Hippocampal formation (tissue), 2 donors: ENCODE measurements at places on chromosomes 2 and 18.

DNA sequence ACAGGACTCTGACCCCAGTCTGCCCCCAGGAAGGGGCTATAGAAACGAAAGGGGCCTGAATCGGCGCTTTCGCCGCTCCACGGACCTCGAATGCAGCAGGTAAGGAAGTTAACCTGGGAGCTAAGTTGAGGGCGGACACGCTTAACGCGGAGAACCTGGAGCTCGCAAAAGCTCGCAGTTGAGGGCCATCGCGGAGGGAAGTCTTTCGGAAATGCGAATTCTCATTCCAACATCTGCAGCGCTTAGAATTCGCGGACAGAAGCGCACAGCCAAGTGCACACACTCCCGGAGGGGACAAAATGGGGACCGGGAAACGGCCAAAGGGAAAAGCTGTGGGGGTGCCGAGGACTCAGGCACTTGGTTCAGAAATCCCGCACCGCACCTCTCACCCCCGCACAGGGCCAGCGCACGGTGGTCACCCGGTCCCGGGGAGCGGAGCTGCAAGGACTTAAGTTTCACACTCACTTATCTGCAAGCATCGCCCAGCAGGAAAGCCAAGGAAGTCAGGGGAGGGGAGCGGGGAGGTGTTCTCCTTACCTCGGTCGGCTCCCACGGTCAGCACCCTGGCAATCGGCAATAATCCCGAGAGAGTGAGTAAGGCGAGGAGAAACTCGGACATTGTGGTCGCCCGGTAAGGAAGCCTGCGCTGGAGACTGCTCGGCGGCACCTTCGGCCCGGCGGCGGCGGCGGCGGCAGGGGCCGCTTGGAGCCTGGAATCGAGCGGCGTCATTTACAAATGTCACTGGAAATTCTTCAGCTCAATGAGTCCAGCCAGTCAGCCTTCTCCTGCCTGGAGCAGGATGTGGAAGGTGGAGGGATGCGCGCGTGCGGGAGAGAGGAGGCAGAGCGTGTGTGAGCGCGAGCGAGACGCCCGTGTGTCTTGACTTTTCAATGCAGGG, 456 bp downstream of the LRP1B start:
- peak; percentile 71 for DNase-seq

DNA sequence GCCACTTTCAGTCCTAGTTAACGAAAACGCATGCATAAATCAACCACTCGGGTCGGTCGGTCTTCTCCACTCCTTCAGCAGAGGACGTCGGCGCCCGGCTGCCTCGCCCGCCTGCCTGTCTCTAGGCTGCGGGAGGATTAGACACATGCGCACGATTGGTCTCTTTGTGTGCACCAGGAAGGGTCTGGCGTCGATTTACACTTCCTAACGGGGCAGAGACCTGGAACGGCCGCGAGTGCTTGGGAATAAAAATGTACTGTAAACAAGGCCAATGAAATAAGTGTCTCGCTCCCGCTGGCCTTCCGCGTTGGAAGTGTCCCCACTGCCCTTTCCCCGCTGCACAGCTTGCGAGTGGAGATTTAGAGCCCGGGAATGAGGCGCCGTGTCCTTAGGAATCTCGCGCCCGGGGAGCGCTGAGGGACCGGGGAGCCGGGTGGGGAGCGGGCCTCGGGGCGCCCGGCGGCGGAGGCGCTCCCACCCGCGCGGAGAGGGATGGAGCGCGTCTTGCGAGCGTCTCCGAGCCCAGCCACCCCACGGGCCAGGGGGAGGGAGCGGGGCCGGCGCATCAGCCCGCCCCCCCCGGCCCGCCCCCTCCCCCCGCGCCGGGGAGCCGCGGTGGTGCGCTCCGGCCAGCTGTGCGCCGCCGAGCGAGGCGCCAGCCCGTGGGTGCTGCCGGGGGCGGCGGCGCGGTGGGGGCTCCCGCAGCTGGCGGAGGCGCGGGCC, at the start of gene DOK6:
Gene DOK6 (plus strand): TSS at position 636 of the 723 bp plus-strand sequence.
- DNase-seq = peak; percentile 58

GRCh38 chr2:217256251-217256650, 396.4 kb upstream of the TNP1 start:
- no peak for DNase-seq

GRCh38 chr2:205759732-205760131, 77.4 kb downstream of the NRP2 start:
- DNase-seq = no peak

- no peak for DNase-seq
Observed at GRCh38 chr2:27058210-27058609, 6.7 kb downstream of the AGBL5 start.

- DNase-seq = no peak
Observed at GRCh38 chr2:25936889-25937545, 45.3 kb downstream of the KIF3C start.

DNA sequence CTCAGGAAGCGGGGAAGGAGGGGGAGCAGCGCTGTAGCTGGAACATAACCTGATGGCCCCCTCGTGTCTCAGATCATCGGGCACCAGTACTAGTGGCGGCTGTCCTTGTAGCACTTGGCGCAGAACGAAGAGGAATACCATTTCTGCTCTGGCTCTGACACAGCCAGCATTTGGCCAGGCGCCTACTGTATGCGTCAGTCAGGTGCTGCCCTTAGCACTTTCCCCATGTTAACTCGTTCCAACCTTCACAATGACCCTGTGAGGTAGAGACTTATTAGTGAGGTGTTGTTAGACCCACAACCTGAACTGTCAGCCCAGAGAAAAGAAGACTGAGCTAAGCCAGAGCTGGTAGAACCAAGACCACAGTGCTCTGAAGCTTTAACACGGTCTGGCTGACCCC, 47.7 kb upstream of the EML6 start:
- no peak for DNase-seq

GRCh38 chr2:107383691-107384090, 443.0 kb upstream of the RGPD4 start:
- DNase-seq = peak; percentile 6
